ENCODE measurements at places on chromosomes 1 and 21.
A peak's percentile ranks its signal among the peaks of the same experiment; 100 is the strongest.

DNA sequence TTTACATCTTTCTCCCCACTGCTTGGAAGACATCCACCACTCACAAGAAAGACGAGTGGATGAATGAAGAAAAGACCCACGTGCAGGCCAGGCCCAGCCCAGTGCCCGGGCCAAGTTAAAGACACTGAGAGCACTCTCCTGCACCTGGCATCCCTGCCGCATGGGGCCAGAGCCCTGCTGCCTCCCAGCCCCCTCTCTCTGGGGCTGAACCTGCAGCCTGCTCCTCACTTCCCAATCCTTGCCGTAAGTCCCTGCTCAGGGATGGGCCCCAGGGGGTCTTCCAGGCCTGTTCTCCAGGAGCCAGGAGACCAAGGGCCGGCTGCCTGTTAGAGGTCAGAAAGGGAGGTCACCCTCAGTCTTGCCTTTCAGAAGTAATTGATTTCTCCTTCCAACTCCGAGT is 168.5 kb upstream of the ZC3H12A start:
- DNase-seq = no peak

DNA sequence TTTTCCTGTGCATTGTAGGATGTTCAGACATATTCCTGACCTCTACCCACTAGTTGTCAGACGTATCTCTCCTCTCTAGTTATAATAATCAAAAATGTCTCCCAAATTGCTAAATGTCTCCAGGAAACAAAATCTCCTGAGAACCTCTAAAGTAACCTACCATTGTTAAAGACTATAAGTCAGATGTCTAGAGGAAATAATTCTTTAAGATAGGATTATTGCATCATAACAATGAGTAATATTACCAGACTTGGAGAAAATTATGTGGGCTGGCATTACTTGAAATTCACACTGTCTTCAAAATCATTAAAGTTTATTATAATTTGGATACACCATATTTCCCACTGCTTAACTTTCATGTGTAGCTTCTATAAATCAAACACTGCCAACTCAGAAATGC is 643.0 kb upstream of the ADGRL2 start:
- no peak for DNase-seq

- no peak for DNase-seq
Measured at GRCh38 chr21:22536509-22536908, 1538.3 kb downstream of the NCAM2 start.

- DNase-seq = peak; percentile 4
Measured at GRCh38 chr1:157963713-157964112, 29.7 kb upstream of the KIRREL1 start.

DNA sequence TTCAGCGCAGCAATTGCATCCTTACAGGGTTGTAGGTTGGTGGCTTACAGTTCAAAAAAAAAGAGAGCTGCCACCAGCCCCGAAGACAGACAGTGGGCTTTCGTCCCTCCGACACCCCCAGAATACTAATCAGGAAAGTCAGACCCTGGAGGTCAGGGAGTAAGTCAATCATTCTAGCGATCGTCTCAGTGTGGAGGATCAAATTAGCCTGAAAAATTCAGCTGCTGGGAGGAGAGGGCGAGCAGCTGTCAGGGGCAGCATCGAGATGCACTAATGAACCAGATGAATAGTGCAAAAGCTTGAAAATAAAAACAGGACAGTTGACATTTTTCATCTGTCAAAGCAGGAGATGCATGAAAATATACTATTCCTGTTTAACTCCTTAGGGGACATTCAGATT is 138.4 kb downstream of the NEK7 start:
- no peak for DNase-seq

- no peak for DNase-seq
Measured at GRCh38 chr21:42097860-42098454, 26.8 kb downstream of the UMODL1 start.

GRCh38 chr21:40208948-40209345 is 341.7 kb downstream of the PCP4 start:
- no peak for DNase-seq

DNA sequence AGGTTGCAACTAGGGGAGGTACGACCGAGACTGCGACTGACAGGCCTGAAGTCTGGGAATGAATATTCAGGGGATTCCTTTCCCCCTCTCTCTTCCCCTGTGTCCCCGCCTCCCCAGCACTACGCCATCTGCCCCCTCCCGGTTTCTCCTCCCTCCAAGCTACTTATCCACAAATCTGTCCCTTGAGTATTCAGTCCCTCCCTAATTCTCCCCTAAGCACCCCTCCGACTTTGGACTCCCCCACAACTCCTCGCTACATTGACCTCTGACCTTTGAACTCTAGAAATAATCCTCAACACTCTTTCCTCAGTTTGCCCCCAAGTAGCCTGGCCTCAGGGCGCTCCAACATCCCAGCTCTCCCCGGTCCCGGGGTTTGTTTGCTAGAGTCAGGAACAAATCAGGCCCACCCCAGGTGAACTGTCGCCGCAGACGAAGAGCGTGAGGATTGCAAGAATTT is 393 bp downstream of the LYSMD1 start:
- DNase-seq = no peak

- DNase-seq = no peak
Measured at GRCh38 chr1:91777630-91778300, 108.2 kb downstream of the TGFBR3 start.

DNA sequence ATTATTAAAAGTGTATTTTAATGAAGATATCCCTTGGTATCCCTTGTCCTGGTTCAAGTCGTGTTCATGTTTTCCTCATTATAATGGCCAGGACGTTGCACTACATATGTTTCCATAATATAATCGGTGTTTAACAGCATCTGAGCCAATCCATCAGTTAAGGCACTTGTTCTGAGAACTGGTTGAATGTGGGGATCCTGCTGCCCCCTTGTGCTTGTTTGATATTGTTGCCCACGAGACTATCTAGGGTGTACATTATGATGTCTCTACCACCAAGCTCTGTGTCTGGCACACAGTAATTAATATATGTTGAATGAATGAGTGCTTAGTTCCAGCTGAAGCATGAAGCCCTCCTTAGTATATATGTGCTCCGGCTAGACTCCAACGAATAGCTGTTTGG is 193.0 kb downstream of the CACNA1E start:
- no peak for DNase-seq

DNA sequence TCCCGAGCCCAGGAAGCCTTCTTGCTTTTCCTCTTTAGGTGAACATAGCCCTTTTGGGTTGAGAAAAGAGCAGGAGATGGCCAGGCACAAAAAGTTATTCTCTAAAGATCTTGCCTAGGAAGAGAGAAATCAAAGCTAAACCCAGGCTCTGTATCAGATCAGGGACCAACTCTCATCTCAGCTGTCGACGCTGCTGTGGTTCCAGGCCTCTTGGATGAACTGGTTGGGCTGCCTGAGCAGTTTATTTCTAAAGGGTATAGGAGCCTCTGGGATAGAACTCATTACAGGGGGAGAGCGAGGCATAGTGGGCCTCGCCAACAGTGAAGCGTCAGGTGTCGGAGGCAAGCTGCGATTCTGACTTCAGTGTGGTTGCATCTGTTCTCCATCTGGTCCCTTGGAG is 82.6 kb upstream of the F3 start:
- DNase-seq = no peak

GRCh38 chr1:53639996-53640700 is 98.8 kb downstream of the GLIS1 start:
- DNase-seq = no peak

DNA sequence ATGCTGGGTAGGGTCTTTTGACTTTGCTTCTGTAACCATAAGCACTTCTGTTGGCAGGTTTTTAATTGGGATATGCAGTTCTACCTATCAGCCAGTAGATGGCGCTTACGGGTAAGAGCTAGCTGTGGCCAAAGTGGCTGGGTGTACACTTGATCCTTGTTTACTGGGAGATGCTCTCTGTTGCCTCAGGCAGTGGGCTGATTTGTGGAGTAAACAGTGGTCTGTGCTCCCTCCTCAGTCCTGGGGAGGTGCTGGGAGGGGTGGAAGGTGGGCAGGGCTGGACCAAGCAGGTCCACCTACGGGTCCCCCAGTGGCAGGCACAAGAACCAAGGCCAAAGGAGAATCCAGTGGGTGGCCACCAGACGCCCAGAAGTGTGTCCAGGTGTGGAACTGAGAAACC is 43.4 kb downstream of the RALGPS2 start:
- no peak for DNase-seq

DNA sequence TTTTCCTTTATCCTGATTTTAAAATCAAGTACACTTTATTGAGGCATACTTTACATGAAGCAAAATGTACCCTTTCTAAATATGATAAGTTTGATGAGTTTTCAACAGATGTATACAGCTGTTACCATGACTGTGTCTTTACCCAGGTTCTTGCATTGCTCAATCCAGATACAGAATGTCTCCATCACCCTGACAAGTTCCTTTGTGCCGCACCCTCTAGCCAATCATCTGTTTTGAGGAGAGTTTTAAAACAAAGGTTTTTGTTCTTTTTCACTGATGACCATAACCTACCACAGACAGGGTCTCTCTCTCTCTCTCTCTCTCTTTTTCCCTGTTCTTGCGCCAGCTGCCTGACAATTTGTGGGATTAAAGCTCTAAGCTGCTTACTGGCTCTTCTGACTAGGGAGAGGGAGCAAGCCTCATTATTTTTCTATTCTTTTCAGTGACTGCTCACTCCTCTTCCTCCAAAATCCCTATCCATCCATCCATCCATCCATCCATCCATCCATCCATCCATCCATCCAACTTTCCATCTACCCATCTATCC is 1.2 kb upstream of the KCNE1 start:
- DNase-seq = no peak

- DNase-seq = no peak
Measured at GRCh38 chr1:234586892-234587485, 23.0 kb downstream of the IRF2BP2 start.
